Foreskin fibroblast (primary cell): ENCODE measurements at places on chromosomes 13 and 19.

GRCh38 chr19:39208175-39208795 is 4.2 kb upstream of the SYCN start:
- no peak for DNase-seq

- DNase-seq = peak; percentile 97
These were observed 7.8 kb upstream of the HIF3A start for GRCh38 chr19:46288896-46289588.

- no peak for DNase-seq
These were observed 9.3 kb upstream of the MISP start for GRCh38 chr19:741506-742131.

- no peak for DNase-seq
These were observed 6.7 kb downstream of the ZBTB32 start for GRCh38 chr19:35710784-35711723.

- peak; percentile 24 for DNase-seq
These were observed 23.5 kb downstream of the RHPN2 start for GRCh38 chr19:33040994-33041827.

DNA sequence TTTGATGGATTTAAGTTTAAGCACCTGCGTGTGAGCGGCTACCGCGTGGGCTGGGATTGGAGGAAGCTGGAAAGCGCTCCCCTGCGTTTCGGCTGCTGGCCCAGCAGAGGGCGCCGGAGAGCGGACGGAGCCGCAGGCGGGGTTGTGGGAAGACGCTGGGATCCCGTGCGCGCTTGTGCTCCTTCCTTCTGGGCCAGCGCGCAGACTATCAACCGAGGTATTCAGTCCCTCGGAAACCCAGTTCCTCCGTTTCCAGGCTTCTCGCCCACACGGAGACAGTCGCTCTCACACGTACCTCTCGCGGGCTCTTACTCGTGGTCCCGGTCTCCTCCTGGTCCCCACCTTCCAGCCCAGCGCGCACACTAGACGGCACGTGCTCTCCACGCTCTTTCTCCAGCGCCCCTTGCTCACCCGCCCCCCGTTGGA is 28.8 kb downstream of the EPN1 start:
- DNase-seq = peak; percentile 12

- no peak for DNase-seq
These were observed 2.3 kb downstream of the ENOX1 start for GRCh38 chr13:43784496-43784895.

DNA sequence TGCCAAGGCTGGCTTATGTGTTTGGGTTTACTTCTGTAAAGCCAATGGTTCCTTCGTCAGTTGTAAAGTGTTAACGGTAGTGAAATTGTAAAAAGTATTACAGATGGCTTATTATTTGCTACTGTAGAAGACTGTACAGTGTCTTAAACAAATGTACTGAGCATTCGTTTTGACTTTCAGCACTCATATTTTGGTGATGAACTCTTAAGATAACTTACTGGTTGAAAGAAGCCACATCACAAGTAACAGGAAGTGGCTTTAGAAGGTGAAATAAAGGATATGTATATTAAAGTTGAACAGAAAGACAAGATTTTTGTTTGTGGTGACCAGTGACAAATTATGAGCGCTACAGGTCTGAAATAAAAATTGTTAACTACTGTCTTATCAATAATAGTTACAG is 64.2 kb downstream of the URI1 start:
- no peak for DNase-seq

DNA sequence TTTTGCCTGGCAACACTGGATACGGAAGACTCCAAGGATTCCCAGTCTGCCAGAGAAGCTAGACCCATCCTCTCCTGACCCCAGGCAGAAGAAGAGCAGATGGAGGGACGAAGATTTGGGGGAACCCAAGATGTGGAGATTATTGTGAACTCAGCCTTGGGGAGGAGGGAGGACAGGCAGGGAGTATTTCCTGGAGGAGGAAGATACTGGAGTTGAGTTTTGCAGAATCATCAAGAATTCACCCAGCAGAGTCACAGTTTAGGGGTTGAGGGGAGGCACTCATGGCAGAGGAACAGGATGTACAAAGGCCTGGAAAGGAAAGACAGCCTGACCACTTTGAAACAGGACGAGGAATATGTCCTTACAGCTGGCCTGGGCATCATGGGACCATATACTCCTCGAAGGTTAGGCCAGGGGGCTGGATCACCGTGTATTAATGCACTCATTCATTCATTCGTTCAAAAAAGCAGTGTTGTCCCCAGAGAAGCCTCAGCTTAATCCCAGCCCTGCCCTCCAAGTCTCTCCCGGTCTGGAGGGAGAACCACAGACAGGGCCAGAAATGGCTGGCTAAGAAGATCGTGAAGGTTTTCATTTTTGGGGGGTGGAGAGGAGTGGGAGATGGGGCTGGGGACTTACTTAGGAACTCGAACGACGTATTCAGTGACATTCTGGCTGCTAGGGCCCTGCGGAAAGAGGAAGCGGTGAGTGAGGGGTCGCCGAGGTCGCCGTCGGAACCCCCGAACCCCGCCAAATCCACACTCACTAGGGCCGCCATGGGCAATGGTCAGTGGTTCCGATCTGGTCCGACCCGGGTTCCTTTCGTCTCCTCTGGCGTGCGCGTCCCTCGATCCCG is 517 bp downstream of the GTF2F1 start:
- no peak for DNase-seq

DNA sequence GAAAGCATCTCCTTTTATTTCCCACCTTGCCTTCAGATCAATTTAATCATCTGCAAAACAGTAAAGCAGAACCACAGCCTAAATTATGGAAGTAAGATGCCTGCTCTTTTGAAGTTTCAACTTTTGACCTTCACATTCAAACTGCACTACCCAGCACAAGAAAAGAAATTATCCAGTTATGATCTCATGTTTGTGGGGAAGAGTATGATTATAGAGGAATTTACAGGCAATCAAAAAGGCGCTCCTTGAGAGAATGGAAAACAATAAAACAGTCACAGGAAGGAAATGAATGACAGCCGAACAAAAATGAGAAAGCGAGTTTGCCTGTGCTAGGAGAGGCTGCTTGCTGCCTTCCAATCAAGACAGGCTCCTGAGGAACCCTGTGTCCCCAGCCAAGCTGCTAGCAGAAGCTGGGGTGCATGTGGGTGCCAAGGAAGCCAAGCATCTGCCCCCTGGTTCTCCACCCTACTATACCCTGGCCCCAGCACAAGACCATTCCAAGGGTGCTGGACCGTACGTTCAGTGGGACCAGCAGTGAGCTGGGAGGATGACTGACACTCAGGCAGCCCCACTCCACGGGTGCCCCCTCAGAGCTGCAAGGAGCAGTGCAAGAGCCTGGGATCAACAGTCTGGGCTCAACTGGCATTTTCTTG is 47.8 kb downstream of the PEPD start:
- DNase-seq = peak; percentile 51

DNA sequence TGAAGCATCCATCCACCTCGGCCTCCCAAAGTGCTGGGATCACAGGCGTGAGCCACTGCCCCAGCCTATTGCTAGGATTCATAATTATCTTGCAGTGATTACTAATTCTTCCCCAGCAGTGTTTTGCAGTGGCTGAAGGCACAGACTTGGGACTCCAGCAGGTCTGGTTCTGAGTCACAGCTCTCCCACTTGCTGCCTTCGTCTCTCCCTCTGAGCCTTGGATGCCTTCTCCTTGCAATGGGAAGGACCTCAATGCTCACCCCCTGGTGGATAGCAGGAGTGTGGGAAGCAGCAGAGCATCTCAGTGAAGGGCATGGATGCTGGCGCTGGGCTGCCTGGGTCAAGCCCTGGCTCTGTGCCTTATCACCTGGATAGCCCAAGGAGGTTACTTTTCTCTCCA is 37.6 kb upstream of the SHKBP1 start:
- no peak for DNase-seq

GRCh38 chr19:1402411-1403070 is 1.2 kb upstream of the GAMT start:
- no peak for DNase-seq

DNA sequence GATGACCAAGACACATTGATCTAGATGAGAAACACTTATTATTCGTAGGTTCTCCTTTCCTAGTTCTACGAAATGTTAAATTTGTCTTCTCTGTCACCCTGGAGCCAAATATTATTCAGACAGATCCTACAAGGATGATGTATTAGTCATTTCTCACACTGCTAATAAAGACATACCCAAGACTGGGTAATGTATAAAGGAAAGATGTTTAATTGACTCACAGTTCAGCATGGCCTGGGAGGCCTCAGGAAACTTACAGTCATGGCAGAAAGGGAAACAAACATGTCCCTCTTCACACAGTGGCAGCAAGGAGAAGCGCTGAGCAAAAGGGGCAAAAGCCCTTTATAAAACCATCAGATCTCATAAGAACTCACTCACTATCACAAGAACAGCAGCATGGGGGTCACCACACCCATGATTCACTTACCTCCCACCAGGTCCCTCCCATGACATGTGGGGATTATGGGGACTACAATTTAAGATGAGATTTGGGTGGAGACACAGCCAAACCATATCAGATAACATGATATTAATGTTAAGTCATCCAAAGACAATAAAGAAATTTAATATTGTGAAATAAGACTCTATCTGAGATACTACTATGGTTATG is 1248.8 kb upstream of the SLC10A2 start:
- DNase-seq = peak; percentile 0

DNA sequence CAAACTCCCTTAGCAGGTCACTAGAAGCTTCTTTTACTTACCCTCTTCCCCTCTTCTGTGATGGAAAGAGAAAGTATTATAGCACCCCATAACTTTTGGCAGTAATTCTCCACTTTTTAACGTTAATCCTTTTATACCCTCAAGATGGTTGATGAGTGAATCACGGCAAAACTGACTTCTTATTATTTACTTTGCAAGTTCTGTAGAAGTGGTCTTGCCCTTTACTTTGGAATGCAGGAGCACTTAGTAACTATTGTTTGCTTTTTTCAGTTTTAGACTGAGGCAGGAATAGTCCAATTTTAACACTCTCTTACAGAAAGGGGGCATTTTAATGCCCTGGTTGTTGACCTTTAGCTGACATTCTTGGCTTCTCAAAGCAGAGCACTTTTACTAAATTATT is 260.1 kb downstream of the LMO7 start:
- DNase-seq = no peak

- peak; percentile 97 for DNase-seq
These were observed at the start of gene ZNF229 for GRCh38 chr19:44447916-44448674. TSS of gene ZNF229 (minus strand) at chr19:44448472. CDS start at chr19:44442847, 5,625 bp downstream.

GRCh38 chr13:80605716-80606115 is 264.8 kb upstream of the SPRY2 start:
- no peak for DNase-seq

GRCh38 chr19:41740415-41741243 is 14.7 kb upstream of the CEACAM6 start:
- DNase-seq = no peak

DNA sequence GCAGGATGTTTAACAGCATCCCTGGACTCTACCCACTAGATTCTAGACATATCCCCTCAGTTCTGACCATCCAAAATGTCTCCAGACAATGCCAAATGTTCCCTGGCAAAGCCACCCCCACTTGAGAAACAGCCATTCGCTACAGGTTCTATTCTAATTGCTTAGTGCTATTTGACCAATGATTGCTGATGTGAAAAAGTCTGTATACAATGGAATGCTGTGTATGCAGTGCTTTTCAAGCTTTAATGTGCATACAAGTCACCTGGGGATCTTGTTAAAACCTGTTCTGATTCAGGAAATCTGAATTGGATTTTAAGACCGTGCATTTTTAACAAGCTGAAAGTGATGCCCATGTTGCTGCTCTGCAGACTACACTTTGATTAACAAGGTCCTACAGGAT is 331.8 kb upstream of the KLF12 start:
- no peak for DNase-seq

DNA sequence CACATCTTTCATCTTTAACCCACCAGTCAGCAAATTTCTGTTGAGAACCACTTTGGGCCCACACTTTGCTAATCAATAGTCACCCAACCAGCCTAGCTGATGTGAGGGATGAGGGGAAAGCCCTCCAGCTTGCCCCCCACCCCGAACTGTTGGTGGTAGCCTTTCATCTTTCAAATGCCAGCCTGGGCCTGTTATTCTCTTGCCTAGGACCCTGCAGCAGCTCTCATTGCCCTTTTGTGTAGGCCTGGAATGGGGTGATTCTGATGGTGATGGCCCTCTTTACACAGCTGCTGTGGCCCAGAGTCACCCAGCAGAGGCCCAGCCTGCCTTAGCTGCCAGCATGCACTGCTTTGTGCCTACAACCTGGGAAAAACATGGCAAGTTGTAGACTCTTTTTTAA is 294.5 kb downstream of the SLC7A1 start:
- no peak for DNase-seq

DNA sequence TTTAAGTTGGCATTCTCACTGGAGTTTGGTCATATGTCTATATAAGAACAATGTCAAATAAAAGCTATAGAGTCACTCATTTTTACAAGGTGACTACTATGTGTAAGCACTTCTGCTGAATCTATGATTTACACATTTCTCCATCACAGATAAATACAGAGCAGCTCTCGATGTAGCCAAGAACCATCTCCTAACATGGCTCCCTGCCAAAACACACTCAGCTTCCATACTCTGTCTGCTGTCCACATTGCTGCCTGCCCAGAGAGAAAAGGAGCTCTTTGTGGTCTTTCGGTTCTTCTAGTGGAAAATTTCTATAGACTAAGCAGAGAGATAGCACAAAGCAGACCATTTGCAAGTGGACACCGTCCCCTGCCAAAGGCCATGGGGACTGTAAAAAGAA is 190.9 kb upstream of the KLF12 start:
- peak; percentile 82 for DNase-seq

- no peak for DNase-seq
These were observed 133.5 kb upstream of the MIR17HG start for GRCh38 chr13:91214031-91214430.

- DNase-seq = no peak
These were observed 32.8 kb upstream of the LRCH1 start for GRCh38 chr13:46520166-46520565.

DNA sequence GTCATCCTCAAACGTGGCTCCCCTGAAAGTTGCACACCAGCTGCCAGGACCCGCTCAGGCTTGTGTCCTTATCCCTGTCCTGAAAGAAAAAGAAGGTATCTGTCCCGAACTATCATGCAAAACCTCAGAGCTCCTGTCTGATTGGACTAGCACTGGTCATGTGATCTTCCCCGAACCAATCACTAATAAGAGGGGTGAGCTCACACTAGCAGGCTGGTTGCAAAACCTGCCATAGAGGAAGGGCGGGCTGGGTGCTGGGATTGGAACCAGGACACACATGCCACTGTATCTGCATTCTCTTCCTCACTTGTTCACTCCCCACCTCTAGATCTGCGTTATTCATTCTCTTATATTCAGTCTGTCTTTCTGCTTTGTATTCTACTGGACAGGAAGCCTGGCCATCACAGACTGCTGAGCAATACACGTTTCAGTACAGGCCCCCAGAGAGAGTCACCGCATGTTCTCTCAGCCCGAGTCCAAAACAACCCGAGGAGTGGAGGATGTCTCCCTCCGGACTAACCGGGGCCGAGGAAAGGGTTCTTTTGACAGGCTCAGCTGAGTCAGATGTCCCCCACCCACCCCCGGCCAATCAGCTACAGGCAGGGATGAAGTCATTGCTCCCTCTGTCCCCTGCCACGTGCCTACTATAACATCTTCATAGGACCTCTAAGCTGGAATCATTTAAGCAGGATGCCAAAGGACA is 97.7 kb downstream of the SIPA1L3 start:
- peak; percentile 98 for DNase-seq

- DNase-seq = no peak
These were observed 13.3 kb downstream of the EFNB2 start for GRCh38 chr13:106522112-106522705.
